C1 segment of cervical spinal cord (tissue), 14 donors: ENCODE measurements at places on chromosomes 5 and 9.

DNA sequence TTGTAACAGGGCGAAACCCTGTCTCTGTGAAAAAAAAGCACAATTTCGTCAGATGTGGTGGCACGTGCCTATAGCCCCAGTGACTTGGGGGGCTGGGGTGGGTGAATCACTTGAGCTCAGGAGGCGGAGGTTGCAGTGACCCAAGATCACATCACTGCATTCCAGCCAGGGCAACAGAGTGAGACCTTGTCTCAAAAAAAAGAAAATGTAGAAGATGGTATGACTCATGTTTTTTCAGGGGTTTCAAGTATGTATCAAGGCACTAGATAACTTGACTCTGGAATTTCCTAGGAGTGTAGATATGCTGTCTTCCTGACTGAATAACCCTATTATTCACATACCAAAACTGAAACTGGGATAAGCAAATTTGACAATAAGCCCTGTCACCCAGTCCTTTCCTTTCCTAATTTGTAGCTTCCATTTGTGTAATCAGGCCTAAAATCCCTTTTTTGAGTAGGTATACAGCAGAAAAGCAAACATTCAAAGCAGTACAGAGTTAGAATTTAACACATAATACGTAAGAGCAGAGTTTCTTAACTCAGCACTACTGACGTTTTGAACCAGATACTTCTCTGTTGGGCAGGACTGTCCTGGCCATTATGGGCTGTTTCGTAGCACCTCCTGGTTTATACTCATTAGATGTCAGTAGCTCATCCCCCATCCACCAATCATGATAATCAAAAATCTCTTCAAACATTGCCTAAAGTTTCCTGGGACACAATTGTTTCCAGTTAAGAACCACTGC, 17.3 kb upstream of the ANKRD18B start:
- no peak for DNase-seq

- no peak for DNase-seq
Measured at GRCh38 chr9:109176386-109176785, 9.3 kb upstream of the FRRS1L start.

DNA sequence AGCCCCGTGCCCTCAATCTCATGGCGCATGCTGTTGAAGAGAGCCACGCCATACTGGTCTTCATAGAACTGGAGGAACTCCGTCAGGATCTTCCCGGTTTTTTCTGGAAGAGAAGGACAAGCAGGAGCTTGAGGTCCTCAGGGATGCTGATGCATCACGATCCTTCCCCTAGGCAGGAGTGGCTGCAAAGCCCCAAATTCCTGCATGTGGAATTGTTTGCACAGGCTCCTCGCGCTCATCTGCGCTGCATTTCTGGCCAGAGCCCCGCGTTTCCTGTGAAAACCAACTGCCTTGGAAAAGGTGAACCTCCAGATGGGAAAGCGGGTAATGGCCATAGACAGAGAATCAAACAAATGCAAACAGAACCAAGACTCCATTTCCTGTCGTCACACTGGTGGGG, 80.4 kb downstream of the LRSAM1 start:
- DNase-seq, result no peak

- DNase-seq, result no peak
Measured at GRCh38 chr5:103834216-103834615, 271.6 kb upstream of the NUDT12 start.

- DNase-seq, result no peak
Measured at GRCh38 chr5:30596495-30597064, 596.9 kb upstream of the CDH6 start.

DNA sequence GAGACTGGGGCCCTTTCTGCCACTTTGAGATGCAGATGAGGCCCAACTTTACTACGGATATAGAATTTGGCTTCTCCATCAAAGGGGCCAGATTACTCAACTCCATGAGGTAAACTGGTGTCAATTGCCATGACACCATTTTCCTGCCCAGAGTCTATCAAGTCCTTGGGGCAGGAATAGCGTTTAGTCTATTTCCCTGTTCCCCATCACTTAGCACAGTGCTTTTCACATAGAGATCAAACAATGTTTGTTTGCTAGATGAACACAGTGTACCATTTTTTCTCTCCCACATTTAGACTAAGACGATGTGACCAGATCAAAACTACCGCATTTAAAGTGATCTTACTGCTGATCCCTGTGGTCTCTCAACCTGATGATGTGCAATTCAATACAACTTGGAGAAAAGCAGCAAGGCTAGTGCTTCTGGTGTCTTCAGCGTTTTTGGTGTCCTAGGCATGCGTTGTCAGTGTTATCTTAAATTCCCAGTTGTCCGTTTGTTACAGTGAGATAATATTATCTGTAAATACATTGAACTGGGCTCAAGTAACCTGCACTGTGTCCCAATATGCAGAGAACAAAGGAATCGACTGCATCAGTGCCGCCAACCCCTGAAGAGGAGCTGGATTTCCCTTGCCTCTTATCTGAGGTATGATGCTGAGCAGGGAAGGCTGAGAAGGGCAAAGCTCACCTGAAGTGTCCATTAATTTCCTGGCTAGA, 446.2 kb downstream of the PLK2 start:
- DNase-seq, result no peak

DNA sequence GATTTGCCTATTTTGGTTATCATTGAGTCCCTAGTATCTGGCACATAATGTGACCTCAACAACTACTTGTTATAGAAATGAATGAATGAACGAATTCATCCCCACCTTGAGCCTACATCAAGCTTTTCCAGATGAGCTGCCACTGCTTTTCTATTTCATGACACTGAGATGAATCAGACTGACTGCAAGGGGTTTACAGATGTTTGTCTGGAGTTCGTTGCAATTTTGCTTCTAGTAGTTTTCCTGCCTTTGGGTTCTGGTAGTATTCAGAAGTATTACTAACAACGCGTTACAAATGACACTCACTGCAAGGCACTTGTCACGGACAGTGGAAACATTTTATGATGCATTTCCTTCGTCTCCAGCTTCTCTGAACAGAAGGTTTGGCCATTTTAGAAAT, 222.3 kb downstream of the CD180 start:
- no peak for DNase-seq

GRCh38 chr5:141857226-141857625, 21.0 kb downstream of the PCDH1 start:
- no peak for DNase-seq

- DNase-seq, result no peak
Measured at GRCh38 chr9:134570151-134570621, 71.4 kb upstream of the COL5A1 start.

- no peak for DNase-seq
Measured at GRCh38 chr5:91178461-91178860, 204.7 kb downstream of the ARRDC3 start.

GRCh38 chr5:67375606-67376005, 179.0 kb upstream of the CD180 start:
- no peak for DNase-seq

GRCh38 chr9:129962451-129962864, 80.5 kb downstream of the FNBP1 start:
- DNase-seq, result no peak

- no peak for DNase-seq
Measured at GRCh38 chr5:64767959-64768357, 533 bp downstream of the SREK1IP1 start.

DNA sequence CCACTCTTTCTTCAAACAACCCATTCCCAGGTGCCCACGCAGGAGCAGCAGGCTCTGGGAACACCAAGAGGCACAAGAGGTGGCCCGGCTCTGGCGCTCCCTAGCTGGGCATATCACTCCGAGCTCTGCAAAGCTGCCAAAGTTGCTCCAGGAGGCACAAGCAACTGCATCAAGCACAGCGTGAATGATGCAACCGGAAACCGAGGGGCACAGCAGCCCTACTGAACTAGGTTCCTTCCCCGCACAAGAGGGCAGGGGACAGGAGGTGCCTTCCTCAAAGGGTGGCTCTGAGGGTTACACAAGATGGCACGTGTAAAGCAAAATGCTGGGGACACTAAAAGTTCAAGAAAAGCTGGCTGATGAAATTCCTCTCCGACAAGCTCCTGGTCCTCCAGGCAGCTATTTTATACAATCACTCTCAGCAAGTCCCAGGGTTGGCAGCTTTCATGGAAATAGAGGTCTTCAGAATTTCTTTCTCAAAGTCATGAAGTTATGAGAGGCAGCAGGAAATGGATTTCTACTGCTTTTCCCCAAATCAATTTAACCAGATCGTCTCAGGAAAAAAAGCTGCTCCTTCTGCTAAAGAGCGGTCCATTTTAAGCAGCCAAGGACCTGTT, 22.9 kb downstream of the PSMB7 start:
- no peak for DNase-seq

DNA sequence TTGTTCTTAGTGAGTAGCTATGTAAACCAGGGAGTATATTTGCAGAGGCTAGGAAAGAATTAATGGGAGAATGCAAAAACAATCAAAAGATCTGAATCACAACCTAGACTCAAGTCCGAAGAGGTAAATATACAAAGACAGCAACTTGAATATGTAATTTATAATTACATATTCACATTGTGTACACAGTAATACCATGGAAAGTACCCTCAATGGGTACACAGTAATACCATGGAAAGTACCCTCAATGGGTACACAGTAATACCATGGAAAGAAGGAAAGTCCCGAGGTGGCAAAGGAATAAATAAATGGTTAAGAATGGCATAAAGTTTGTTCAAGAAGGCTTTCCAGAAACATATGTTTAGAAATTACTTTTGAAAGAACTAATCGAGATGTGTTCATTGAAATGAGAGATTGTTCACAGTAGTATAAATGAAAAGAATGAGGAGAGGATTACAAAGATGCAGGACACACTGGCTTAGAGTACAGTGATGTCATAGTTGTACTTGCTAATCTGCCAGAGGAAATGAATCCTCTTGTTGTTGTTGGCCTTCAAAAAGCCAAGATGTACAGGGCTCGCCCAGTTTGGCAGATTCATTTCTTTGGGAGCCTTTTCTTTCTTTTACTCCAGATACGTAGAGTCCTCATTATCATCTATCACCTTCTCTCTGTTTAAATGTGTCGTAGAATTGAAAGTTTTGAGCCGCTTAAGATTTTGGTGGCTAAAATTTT, 116.0 kb downstream of the UNC13B start:
- no peak for DNase-seq

DNA sequence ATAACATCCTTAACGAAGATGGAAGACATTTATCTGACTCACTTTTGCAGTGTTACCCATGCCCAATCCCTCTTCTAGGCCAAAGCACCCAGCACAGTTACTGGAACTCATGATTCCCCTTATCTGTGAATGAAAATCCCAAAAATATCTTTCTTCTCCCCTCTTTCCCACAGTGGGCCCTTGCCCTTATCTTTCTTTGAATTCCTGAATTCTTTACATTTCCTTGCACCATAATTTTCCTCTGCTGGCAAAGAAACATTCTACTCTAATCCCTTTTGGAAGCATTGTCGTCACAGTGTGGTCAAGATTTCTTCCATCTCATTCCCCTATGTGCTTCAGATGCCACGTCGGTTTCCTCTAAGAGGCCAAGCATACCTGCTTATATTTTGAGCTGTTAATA, 135.9 kb upstream of the LIFR start:
- DNase-seq, result no peak

DNA sequence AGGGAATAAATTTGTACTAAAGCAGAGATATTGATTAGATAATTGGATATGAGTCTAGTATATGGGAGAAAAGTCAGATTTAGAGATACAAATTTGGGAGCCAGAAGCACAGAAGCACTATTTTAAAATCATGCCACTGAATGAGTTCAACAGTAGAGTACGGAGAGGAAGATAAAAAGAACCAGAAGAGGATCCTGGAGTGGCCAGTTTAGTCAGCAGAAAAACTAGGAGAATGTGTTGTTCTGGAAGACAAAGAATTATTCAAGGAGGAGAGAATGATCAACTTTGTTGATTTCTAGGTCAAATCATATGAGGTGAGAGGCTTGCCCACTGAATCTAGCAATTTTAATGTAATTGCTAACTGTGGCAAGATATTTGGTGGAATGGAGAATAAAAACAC, 67.0 kb downstream of the NIPBL start:
- DNase-seq, result no peak

- no peak for DNase-seq
Measured at GRCh38 chr5:125550274-125550673, 803.8 kb upstream of the ZNF608 start.

GRCh38 chr9:87740209-87740608, 14.3 kb downstream of the CTSL start:
- no peak for DNase-seq

DNA sequence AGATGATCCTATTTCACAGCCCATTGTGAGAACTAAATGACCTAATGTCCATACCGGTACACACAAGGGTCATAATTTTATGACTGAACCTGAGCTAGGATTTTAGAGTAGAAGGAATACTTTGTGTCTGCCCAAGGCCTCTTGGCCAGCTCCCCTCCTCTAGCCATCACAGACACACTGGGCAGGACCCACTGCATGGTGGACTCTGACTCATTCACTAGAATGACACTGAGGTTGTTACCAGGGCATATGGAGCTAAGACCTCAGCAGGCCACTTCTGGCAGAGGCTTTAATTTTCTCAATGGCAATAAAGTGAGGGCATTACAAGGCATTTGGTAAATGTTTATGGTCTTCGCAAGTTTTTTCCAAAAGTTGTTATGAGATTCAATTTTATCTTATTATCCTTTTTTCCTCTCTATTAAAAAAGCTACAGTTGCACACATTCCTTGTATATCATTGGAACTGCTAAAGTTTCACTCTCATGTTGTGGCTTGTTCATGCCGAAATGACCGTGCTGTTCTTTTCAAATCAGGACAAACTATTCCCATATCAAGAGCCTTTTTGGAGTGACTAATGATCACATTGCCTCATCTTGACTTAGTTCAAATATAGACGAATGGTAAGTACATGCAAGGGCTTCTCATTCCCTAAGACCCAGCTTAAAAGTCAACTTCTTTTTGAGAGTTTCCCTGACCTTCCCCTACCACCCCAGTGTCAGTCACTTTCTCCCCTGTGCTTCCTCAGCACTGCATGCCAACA, 595.7 kb downstream of the ACTL7B start:
- no peak for DNase-seq

DNA sequence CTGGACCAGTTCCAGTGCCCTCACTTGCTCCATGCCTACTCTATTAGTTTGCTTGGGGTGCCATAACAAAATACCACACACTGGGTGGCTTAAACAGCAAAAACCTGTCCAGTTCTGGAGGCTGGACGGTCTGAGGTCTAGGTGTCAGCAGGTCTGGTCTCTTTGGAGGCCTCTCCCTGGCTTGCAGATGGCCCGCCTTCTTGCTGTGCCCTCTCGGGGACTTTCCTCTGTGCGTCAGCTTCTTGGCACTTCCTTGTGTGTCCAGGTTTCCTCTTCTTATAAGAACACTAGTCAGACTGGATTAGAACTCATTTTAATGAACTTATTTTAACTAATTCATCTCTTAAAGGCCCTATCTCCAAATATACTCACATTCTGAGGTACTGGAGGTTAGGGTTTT, 97.2 kb downstream of the CARTPT start:
- DNase-seq, result no peak

GRCh38 chr9:89953824-89954615, 349.2 kb downstream of the GADD45G start:
- DNase-seq, result no peak

DNA sequence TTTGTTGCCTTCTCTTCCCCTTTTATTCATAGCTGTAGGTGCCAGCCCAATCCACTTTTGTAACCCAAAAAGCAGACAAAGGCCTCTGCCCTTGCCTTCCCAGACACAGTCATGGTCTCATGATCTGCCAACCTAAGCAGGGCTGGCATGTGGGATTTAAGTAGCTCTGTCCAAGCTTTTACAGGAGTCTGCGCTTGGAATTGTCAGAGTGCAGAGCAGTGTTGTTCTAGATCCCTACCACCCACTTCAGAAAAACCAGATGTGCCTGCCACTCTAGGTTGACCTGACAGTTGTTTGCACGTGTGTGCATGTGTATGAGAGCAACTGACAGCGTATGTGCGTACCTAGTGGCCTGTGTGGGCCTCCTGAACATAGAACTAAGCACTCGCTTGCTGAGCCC, 87.8 kb upstream of the SPRY4 start:
- DNase-seq, result no peak
